ENCODE measurements at places on chromosomes 2 and 18.

DNA sequence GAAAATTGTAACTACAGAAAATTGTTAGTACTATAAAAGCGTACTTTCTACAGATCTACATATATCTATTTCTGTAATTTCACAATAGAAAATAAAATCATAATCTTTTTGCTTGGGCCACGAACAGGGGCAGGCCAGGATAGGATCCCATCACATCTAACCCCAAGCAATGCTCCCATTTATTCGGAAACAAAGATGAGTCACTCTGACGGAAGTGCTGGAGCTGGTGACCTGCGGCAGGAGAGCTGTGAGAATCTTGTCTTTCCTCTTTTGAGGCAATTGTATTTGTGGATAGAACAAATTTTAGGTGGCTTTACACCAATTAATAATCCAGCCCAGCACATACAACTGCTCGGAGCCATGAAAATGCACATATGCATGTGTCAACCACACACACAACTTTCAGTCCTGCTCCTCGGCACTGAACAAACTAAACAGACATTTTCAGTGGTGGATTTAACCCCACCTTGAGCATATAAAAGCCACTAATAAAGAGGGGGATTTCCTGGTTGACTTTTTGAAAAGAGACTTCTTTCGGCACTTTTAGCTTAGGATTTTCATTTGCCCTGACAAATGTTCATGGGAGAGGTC is 22.3 kb upstream of the INSIG2 start:
- no peak for DNase-seq

- peak; percentile 44 for DNase-seq
Observed at GRCh38 chr2:159200498-159200897, 86.0 kb downstream of the WDSUB1 start.

DNA sequence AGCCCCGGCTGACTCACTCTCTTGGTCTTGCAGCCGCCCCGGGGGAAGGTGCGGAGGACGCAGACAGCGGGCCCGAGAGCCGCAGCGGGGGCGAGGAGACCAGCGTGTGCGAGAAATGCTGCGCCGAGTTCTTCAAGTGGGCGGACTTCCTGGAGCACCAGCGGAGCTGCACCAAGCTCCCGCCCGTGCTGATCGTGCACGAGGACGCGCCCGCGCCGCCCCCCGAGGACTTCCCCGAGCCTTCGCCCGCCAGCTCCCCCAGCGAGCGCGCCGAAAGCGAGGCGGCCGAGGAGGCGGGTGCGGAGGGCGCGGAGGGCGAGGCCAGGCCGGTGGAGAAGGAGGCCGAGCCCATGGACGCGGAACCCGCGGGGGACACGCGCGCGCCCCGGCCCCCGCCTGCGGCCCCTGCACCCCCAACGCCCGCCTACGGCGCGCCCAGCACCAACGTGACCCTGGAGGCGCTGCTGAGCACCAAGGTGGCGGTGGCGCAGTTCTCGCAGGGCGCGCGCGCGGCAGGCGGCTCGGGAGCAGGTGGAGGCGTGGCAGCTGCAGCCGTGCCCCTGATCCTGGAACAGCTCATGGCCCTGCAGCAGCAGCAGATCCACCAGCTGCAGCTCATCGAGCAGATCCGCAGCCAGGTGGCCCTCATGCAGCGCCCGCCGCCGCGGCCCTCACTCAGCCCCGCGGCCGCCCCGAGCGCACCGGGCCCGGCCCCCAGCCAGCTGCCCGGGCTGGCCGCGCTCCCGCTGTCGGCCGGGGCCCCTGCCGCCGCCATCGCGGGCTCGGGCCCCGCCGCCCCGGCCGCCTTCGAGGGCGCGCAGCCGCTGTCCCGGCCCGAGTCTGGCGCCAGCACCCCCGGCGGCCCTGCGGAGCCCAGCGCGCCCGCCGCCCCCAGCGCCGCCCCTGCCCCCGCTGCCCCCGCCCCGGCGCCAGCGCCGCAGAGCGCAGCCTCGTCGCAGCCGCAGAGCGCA is 12.7 kb downstream of the SALL3 start:
- DNase-seq = no peak

GRCh38 chr18:48022531-48023329 is 92.3 kb upstream of the SMAD2 start:
- DNase-seq = peak; percentile 67

DNA sequence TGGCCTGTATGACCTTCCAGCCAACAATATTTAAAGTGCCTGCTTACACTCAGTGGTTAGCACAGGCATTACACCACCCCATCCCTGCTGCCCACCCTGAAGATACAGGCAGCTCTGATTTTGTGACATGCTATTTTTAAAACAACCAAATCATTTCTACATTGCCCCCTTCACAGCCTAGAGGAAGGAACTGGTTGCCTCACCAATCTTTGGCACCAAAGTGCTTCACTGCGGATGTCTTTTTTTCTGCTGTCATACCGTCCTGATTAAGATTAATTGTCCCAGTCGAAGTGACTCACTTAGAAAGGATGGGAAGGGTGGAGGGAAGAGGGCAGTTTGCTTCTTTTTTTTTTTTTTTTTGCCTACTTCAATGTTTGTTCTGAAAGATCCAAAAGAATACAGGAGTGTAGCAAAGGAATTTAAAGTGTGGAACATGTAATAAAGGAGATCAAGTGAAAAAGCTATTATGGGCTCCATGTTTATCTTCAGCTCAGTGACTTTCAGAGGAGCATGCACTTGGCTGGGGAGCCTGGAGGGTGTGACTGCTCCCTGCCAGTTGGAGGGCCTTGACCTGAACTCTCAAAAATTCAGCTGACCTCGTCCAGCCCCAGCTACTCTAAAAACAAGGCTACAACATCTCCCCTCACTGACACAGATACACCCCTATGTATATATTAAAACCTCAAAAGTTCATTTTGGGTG is 501.1 kb upstream of the TNP1 start:
- DNase-seq = peak; percentile 38

DNA sequence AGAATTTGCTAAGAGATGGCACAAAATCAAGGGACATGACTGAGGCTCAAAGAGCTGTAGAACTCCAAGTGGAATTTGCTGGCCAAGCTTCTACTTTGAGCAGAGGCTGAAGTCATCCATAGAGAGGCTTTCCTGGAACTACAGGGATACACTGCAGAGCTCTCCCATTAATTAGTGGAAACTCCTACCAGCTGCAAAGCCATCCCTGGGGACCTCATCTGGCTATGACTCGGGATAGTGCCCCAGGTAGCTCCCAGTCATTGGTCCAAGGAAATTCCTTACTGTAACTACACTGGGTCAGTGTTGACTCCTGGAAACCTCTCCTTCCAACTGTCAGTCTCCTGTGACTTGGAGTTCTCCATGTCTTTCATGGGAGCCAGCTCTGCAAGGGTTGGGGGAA is 10.5 kb upstream of the GALM start:
- DNase-seq = no peak

GRCh38 chr2:1282552-1282951 is 130.7 kb upstream of the TPO start:
- DNase-seq = no peak

- no peak for DNase-seq
Observed at GRCh38 chr18:7349181-7349837, 118.4 kb downstream of the LRRC30 start.

- peak; percentile 11 for DNase-seq
Observed at GRCh38 chr18:55781481-55781957, 193.5 kb upstream of the TCF4 start.

- no peak for DNase-seq
Observed at GRCh38 chr2:12727065-12727464, 10.3 kb downstream of the TRIB2 start.

GRCh38 chr2:219918944-219919343 is 291.5 kb downstream of the SLC4A3 start:
- DNase-seq = no peak

GRCh38 chr2:121101093-121101715 is 183.8 kb downstream of the TFCP2L1 start:
- DNase-seq = no peak

DNA sequence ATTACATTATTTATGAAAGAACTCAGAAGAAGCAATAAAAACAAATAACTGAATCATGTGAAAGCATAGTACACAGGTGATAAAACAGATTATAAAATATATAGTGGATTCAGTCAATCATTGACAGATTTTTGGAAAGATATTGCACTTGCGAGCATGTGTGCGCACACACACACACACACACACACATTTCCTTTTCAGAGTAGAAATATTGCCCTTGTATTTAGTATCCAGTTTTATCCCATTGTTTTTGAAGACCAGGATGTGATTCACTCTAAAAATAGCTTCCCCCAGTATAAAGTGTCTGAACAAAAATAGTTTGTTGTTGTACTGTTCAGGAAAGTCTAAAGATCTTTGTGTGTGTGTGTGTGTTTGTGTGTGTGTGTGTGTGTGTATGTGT is 145.5 kb downstream of the CALCRL start:
- no peak for DNase-seq

DNA sequence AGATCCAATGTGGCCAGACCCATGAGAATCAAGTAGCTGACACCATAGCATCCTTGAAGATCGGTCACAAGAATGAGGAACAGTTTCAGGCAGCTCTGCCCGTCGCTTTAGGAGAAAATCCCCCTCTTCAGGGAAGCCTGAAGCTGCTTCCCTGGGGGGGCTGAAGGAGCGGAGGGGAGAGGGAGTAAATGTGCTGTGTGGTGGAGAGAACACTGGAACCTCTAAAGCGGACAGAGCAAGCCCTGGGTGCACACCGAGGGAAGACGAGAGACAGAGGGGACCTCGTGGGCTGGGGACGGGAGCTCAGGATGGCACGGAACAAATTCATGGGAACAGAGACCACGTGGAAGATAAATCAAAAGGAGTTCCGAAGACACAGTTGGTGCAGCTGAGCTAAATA is 154.3 kb downstream of the NDUFA10 start:
- no peak for DNase-seq

DNA sequence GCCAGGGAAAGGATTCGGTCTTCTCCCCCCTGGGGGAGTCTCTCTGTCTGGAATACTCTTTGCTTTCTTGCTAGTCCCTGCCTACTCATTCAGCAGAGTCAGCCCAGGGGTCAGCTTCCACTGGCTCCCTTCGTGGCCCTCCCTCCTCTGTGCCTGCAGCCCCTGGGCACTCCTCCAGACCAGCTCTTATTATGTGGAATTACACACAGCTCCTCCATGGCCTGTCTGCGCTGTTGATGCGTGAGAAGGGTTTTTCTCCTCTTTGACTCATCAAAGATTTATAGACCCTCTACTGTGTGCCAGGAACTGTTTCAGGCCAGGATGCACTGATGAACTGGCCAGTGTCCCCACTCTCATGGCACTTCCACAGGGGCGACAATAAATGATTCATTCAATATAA is 44.4 kb downstream of the ST8SIA5 start:
- DNase-seq = no peak

DNA sequence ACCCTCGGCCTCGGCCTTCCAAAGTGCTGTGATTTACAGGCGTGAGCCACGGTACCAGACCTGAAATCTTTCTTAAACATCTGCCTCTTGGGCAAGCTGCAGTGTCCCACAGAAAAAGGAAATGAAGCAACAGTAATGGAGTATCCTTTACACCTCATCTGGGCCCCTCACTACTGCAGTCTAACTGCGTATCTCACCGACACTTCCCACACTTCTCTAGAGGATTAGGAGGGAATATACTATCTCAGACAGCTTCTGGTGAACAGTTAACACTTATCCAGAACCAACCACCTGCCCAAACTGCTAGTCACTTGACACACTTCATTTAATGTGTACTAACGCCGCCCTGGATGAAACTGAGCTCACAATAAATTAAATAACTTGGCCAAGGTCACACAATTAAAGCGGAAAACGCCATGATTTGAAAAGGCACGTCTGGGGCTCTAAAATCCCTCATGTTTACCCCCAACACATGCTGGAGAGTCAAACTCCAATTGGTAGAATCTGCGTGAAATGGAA is 993 bp downstream of the COX7A2L start:
- peak; percentile 11 for DNase-seq

GRCh38 chr18:28846958-28847357 is 670.0 kb upstream of the CDH2 start:
- no peak for DNase-seq

- DNase-seq = no peak
Observed at GRCh38 chr2:199744724-199745123, 106.3 kb downstream of the FTCDNL1 start.

GRCh38 chr2:190446193-190446592 is 38.0 kb downstream of the MFSD6 start:
- no peak for DNase-seq

- no peak for DNase-seq
Observed at GRCh38 chr2:206004004-206004693, 81.8 kb downstream of the INO80D start.

- no peak for DNase-seq
Observed at GRCh38 chr18:57539702-57540101, 46.8 kb downstream of the FECH start.

- no peak for DNase-seq
Observed at GRCh38 chr2:105857076-105857740, 112.5 kb downstream of the NCK2 start.

- no peak for DNase-seq
Observed at GRCh38 chr2:207333599-207334300, 168.0 kb upstream of the KLF7 start.

GRCh38 chr18:2653467-2653866 is 2.1 kb upstream of the SMCHD1 start:
- no peak for DNase-seq

GRCh38 chr18:55877321-55877720 is 289.3 kb upstream of the TCF4 start:
- DNase-seq = no peak

GRCh38 chr2:186648130-186648529 is 45.7 kb upstream of the FAM171B start:
- no peak for DNase-seq

DNA sequence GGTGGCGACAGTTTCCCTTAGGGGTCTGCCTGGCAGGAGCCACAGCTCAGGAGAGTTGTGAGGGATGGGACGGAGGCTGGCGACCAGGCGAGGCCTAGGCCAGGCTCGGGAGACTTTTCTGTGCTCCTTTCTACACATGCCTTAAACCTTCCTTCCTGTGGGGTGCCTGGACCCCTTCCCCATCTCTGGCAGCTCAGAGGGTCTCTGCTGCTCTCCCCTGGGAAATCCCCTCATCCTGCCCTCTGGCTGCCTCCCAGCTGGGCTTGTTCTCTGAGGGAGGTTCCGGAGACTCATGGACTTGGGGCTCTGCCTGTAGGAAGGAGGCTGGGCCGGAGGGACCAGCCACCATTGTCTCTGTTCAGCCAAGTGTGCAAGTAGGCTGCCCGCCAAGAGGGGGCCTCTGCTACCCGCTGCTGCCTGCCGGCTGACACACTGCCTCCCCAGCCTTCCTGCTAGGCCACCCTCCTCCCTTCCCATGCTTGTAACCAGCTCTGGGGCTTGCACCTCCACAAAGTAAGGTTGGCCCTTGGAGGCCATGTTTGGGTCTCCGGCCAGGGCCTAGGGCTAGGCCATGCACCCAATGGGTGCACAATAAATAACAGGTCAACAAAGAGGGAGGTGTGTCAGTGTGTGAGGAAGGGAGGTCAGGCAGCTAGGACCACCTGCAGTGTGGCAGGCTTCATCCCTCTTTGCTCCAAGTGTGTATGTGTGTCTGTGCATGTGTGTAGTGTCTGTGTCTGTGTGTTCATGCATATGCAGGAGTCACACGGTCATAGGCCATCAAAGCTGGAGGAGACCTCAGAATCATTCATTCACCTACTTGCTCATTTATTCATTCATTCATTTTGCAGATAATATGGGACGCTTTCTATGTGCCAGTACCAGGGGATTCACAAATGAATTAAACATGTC is 28.8 kb downstream of the PSD4 start:
- no peak for DNase-seq

GRCh38 chr18:76465630-76466409 is 29.2 kb downstream of the ZNF516 start:
- DNase-seq = no peak

GRCh38 chr18:12679183-12679786 is 21.4 kb upstream of the SPIRE1 start:
- DNase-seq = no peak

Measured in DMS79 treated with DMSO at 0.1 percent for 48 hours (cell line).